Activated naive CD8-positive, alpha-beta T cell treated with anti-CD3 and anti-CD28 coated beads, Interleukin-2, amount 50 U/mL, for 24 hours (primary cell): ENCODE measurements at places on chromosomes 6 and 20.

GRCh38 chr20:14582855-14583254, 245.4 kb upstream of the FLRT3 start:
- DNase-seq: no peak

- no peak for DNase-seq
Measured at GRCh38 chr20:48069596-48069995, 284.3 kb upstream of the SULF2 start.

GRCh38 chr6:117496383-117496990, 14.0 kb downstream of the DCBLD1 start:
- no peak for DNase-seq

- DNase-seq: no peak
Measured at GRCh38 chr6:4521070-4521469, 255.1 kb upstream of the CDYL start.

GRCh38 chr6:14867802-14868201, 378.1 kb upstream of the JARID2 start:
- no peak for DNase-seq

GRCh38 chr6:38432079-38432478, 207.7 kb downstream of the BTBD9 start:
- DNase-seq: no peak

DNA sequence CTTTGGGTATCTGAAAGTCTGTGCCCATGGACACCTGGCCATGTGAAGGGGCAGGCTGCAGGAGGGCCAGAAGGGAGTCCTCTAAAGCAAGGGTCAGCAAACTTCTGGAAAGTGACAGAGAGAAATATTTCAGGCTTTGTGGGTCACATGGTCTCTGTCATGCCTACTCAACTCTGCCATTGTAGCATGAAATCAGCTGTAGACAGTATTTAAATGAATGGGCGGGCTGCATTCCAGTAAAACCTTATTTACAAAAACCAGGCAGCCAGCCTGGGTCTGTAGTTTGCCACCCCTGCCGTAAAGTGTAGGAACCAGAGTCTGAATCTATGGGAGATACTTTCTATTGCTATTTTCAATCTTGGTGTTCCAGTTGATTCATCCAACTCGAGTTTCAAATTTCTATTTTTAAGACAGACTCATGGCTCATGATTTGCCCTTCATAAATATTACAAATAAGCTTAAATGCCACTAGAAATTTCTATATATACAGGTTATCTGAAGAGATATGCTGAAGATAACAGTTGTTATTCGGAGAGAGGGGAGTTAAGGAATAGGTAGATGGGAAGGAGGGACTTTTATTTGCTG, 19.0 kb upstream of the ADGRF4 start:
- DNase-seq: no peak

- no peak for DNase-seq
Measured at GRCh38 chr6:137202078-137202477, 17.1 kb downstream of the IFNGR1 start.

- DNase-seq: no peak
Measured at GRCh38 chr20:45727044-45727443, 4.9 kb downstream of the SPINT4 start.

GRCh38 chr6:43277643-43278523, 20.2 kb upstream of the SLC22A7 start:
- no peak for DNase-seq

DNA sequence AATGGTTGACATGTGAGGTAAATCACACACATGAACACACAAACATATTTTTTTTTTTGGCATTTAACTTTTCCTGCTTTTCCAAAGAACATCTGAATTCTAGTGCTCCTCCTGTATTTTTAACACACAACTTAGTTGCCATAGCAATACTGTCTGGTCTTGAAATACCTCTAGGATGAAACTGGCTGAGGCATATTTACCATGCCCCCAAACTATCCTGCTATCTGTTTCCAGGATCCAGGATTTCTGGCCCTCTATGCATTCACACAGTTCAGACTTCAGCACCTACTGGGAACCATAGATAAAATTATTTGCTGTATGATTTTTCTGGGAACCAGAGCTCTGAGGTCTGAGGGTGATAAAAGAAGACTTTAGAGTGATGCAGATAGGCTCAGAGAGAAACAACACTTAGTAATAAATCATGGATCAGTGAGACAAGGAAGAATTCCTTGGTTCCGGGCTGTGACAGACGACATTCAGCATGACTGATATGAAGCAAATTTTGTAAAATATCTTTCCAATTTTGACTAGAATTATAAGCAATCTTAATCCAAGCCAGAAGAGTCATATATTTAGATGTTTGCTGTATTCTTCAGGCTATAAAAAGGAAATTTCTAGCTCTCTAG, 359.7 kb downstream of the BTBD9 start:
- DNase-seq: no peak

GRCh38 chr6:79868098-79868722, 79.1 kb downstream of the ELOVL4 start:
- peak; percentile 18 for DNase-seq

GRCh38 chr6:35136185-35136584, 5.0 kb downstream of the TCP11 start:
- DNase-seq: no peak

DNA sequence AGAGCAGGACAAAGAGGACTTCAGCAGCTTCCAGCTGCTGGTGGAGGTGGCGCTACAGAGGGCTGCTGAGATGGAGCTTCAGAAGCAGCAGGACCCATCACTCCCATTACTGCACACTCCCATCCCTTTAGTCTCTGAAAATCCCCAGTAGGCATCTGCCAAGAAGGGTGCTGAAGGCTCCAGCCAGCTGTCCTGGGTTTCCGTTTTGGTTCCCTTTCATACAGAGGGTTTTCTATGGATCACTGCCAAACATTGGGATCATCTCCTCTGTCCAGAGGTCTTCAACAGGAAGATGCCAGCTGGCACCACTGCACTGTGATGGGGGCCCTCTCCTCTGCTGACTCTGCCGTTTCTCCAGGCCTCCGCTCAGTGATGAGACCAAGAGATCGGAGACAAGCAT, 14.3 kb upstream of the RAB5IF start:
- no peak for DNase-seq

GRCh38 chr20:15098351-15098750, 760.9 kb upstream of the FLRT3 start:
- no peak for DNase-seq

GRCh38 chr20:32829311-32830005, 9.7 kb downstream of the MAPRE1 start:
- DNase-seq: no peak

DNA sequence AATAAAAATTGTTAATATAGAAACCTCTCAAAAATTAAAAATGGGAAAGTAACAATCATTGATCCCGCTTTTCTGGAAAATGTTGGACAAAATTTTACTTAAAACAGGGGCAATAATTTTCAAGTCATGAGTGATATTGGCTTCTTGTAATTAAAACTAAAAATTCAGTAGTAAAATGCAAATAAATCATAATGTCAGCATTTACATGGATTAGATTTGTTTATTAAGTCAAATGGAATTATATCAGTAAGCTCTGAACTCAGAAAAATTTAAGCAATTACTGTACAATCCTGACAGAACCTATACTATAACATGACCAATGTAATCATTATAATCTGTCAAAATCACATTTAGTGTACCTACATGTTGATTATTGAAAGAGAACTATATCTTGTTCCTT, 39.9 kb upstream of the NKX2-4 start:
- DNase-seq: no peak

DNA sequence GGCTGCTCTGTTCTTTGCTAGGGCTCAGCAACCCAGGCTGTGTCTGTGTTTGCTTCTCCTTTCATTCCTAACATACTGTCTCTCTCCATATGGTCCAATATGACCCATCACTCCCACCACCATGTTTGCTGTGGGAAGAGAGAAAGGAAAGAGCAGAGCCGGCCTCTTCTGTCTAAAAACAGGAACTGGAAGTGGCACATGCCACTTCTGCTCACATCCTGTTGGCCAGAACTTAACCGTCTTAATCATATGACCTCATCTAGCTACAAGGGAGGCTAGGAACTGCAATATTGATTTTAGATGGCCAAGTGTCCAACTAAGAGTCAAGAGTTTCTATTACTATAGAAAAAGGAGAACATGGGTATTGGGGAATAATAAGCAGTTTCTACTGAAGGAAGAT, 212.5 kb upstream of the CHD6 start:
- DNase-seq: no peak

GRCh38 chr6:14838133-14838583, 407.7 kb upstream of the JARID2 start:
- no peak for DNase-seq

GRCh38 chr6:136923116-136923953, 1.2 kb downstream of the SLC35D3 start:
- DNase-seq: peak; percentile 29

DNA sequence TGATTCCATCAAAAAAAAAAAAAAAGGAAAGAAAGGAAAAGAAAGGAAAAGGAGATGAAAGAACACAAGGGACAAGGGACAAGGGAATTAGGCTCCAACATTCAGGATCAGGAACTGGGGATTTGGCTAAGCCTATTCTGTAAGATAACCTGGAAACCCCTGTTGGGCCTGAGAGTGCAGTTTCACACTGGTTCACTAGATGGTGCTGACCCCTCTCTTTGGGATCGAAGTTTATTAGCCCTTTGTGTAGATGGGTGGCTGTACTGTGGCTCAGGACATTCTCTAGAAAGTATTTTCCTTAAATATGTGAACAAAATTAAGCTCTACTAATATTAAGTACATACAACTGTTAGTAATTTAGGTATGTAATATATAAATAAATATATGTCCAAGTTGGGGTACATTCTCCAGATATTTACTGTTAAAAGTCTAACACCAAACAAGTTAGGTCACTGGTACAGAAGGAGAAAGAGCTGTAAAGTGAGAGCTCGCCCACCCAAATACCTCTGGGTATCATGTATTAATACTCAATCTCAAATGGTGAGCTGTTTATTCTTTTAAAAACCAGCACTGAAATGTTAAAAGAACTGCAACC, 6.3 kb downstream of the OR2A4 start:
- peak; percentile 33 for DNase-seq

- DNase-seq: no peak
Measured at GRCh38 chr20:59772931-59773913, 160.2 kb downstream of the SYCP2 start.

DNA sequence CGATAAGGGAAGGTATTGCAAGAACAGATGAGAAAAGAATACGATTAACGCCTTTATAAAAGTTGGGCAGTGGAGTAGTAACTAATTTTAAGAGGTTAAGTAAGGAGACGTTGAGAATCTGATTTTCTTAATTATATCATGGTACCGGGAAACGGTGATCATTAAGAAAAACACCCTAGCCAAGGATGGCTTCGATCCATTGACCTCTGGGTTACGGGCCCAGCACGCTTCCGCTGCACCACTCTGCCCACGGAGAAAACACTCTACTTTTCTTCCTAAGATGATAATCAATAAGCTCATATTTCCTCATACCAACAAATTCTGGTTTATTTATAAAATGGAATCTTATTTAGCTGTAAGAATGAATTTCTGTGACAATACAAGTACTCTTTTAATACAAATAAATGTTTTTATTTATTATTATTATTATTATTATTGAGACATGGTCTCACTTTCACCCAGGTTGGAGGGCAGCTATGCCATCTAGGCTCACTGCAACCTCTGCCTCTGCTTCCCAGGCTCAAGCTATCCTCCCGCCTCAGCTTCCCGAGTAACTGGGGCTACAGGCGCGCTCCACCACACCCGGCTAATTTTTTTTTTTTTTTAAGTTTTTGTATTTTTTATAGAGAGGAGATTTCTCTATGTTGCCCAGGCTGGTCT, 8.3 kb downstream of the POM121L2 start:
- DNase-seq: no peak

DNA sequence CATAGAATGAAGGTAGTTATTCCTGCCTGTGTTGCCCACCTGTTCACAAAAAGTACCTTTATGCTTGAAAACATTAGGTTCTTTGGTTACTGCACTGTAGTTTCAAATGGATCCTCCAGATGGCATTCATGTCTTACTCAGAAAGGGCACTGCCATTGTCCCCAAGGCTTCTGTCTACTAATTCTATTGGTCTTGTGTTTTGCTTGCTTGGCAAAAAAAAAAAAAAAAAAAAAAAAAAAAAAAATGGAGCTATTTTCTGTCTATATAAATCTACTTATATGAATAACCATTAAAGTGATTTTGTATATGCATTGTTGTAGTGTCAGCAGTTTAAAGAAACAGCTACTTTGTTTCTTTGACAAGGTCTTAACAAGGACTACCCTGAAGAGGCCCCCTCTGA, 12.7 kb upstream of the EFHC1 start:
- no peak for DNase-seq

GRCh38 chr6:15264412-15264811, 18.5 kb downstream of the JARID2 start:
- no peak for DNase-seq

DNA sequence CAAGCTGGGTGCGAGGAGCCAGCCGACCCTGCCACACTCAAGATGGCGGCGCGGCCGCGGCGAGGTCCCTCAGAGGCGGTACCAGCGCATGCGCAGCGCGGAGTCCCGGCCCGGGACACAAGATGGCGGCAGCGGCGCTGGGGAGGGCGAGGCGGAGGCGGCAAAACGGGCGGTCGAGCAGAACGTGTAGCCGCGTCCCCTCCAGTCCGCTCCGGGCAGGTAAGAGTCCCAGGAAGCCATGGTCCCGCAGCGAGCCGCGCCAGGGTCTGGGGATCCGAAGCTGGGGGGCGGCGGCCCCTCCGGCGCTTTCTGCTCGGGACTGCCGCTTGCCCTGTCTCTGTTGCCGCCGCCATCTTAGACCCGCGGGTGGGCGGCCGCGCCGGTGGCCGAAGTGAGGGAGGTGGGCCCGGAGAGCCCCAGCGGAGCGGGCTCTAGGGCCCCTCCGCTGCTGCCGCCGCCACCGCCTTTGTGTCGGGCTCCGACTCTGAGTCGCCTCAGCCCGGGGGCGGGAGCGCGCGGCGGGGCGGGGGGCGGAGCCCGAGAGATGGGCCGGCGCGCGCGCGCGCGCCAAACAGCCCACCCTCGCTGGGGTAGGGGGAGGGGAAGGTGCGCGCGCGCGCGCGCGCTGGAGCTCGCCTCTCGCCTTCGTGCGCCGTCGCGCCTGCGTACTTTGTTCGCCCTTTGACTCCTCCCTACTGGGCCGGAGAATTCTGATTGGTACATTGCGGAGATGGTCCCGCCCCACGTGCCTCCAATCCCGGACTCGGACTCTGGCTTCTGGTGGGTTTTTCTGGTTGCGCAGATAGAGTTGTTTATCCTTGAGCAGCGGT, at the start of gene PCIF1:
PCIF1 (plus strand) TSS at position 98 of the 830 bp plus-strand sequence. CDS start 4,317 bp downstream, outside the sequence.
- peak; percentile 99 for DNase-seq

- DNase-seq: no peak
Measured at GRCh38 chr20:51440589-51440988, 101.9 kb downstream of the NFATC2 start.

DNA sequence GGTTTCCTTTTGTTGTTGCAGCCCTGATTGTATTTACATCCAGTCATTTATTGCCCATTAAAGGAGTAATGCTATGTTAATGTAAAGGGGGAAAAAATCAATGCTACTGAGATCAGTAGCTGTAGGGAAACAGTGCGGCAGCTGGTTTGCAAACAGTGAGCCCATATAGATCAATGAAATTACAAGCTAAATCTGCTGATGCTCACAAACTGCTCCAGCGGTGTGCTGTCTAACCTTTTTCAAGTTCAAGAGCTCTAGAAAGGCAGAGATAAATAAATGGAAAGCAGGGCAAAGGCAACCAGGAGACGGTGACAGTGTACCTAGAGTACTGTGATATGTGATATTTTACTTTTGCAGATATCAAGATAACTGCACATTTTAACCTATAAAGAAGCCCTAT, 449.0 kb upstream of the MMS22L start:
- DNase-seq: no peak
